ENCODE measurements at places on chromosomes 3 and 15.

GRCh38 chr3:32448686-32449474 lies 53.8 kb downstream of the CMTM6 start:
- DNase-seq = no peak

DNA sequence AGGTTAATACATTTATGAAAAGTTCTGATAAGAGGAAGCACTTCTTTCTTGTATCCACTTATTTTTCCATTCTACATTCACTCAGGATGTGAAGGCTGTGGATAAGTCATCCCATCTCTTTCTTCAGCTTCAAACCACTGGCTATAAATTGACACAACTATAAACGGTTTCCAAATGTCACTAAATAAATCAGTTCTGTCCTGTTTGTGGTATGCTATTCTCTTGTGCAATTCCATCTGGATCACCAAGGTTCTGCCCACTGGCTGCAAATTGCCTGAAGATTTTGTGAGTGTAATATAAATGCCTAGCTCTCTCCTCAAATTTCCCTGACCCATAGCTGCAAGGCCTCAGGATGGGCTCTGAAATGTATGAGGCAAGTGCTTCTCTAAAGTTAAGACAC lies 7.1 kb upstream of the LMOD3 start:
- DNase-seq = no peak

GRCh38 chr3:31802981-31803740 lies 177.9 kb downstream of the OSBPL10 start:
- no peak for DNase-seq

GRCh38 chr15:81398910-81399551 lies 25.0 kb upstream of the TMC3 start:
- no peak for DNase-seq

DNA sequence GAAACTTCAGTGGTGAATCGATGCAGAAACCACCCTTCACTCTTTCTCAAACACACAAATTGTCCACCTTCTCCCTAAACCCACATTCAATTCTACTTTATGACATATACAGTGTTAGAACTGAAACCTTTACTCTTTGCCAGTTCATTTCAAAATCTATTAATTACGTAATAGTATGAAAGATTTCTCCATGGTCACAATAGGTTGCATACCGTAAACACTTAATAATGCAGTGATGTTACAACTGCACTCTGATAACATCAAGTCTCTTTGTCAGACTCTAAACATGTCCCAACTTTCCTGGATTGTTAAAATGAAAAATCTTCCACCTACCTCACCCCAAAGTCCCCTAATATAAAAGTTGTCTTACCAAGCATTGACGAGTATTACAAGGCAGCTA lies 111.8 kb upstream of the PROK2 start:
- no peak for DNase-seq

DNA sequence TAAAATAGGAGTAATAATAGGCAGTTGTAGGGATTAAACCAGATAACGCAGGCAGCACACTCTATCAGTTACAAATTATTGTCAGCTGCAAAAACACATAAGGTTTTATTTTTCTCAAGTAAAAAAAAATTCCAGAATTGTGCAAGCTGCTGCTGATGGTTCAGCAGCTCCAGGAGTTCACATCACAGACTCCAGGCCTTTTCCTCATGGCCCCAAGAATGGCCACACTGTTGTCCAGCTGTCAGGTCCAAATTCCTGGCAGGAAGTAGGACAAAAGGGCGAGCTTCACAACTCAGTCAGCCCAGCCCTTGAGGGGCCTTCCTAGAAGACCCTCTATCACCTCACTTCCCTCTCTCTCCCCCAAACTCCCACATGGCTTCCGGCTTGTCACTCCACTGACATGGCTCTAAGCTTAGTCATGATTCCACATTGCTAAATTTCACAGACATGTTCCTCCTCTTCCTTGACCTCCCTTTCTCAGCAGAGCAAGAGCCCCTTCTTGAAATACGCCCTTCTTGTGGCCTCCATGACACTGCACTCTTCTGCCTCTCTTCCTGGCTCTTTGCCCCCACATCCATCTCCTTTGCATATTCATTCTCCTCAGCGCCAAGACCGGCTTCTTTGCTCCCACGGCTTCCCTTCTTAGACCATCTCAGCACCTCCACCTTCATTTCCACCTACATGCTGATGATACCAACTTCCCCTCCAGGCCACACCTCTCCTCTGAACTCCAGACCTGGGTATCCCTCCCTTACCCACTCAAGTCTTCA lies 27.4 kb upstream of the FAM174B start:
- DNase-seq = no peak

DNA sequence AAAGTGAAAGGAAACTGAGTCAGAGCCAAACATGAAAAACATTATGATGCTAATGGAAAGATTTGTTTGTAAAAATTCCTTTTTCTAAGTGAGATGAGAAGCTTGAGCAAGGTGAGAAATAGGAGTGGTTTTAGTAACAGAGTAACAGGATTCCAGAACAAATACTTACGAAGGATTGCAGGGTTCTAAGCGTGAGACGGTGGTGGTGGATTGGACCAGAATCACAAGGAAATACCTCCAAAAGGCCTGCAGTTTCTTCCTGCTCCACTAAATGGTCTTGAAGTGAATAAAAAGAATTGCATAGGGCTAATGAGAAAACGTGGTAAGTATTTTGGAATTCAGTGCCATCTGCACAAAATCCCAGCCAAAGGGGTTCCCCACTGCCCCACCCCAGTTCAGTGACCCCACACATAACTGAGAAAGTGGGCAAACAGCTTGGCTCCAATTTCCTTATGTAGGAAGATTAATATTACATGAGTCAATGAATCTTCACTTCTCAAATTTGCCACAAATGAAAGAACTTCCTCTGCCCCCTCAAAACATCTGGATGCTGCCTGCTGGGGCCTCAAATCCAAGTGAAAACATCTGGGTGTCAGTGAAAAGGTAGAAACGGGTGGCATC lies 283.8 kb upstream of the NR2F2 start:
- no peak for DNase-seq

DNA sequence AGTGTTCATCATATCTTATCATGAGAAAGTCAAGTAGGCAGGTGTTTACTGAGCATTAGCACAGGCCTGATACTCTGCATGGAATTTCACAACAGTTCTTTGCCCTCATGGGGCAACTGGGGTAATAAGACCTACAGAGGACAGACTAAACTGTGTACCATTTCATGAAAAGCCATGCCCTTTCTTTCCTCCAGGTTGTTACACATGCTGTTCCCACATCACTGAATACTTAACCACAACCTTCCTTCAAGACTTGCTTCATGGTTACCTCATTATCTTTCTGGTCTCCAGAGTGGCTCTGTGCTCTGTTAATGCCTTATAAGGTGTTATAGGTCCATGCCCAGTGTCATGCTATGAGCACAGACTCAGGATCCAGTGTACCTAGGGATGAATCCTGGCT lies 28.2 kb upstream of the RSL24D1 start:
- DNase-seq = no peak

- DNase-seq = no peak
Observed at GRCh38 chr3:187997946-187998561, 155.9 kb upstream of the LPP start.

DNA sequence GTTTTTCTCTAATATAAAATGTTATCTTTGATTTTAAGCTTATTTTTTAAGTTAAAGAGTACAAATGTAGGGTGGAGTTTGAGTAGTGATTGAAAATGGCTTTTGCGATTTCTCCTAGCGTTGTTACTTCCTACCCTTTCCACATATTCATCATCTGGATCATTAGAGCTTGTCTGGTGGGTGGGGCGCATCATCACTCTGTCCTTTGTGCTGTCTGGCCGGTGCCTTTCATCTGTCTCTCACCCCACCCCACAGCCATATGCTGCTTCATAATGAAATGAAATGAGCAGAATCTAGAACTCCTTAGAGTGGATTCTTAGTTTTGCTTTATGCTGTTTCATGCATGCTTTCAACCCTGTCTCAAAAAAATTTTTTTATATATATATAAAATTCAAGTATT lies 44.3 kb downstream of the ATP1B3 start:
- no peak for DNase-seq

DNA sequence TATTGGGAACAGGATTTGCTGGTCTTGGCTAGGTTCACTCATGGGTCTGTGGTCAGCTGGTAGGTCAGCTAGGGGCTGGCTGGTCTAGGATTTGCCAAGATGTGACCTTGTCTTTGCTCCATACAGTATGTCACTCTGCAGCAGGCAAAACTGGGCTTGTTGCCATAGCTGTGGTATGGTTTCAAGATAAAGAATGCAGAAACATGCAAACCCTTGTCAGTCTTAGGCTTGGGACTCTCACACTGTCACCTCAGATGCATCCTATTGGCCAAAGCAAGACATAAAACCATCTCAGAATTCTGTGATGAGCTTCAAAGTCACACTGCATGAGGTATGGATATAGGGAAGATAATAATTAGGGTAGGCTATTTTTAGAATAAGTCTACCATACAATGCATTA lies 66.6 kb upstream of the TBC1D5 start:
- no peak for DNase-seq

DNA sequence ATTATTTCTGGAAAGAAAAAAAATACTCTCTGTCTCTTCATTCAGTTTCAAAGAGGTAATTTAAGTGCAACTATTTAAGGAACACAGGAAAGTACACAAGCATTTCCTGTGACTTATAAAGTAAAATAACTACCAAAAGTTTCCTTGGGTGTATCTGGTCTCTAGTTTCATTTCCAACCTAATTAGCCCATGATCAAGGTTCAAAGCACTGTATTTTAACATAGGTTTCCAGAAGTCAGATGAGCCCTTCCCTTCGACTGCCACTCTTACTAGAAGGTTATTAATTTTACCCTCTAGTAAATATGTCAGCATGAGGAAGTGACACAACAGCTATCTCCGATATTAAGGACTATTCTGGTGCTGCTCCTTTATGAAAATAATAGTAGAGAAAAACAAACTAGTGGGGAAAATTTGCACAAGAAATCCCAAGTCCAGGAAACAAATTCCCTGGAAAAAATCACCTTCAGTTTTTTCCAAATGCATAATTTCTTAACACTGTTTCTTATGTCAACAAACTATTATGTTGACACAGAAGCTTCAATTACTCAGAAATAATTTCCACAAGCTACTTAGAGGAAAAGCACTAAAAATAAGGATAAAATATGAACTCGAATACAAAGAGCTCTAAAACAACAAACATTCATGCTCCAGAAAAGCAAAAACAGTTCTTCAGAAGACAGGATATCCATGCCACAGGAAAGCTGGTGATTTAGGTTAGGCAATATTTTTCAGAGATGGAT lies 35.3 kb downstream of the CCPG1 start:
- DNase-seq = no peak

DNA sequence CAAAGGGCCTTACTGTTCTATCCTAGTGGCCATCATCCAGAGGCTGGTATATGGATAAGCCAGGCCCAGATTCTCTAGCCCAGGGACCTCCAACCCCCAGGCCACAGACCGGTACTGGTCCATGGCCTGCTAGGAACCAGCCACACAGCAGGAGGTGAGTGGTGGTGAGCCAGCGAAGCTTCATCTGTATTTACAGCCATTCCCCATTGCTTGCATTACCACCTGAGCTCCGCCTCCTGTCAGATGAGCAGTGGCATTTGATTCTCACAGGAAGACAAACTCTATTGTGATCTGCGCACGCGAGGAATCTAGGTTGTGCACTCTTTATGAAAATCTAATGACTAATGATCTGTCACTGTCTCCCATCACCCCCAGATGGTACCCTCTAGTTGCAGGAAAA lies 30.1 kb upstream of the TPM1 start:
- no peak for DNase-seq

- no peak for DNase-seq
Observed at GRCh38 chr3:108036984-108037741, 53.7 kb downstream of the CD47 start.

DNA sequence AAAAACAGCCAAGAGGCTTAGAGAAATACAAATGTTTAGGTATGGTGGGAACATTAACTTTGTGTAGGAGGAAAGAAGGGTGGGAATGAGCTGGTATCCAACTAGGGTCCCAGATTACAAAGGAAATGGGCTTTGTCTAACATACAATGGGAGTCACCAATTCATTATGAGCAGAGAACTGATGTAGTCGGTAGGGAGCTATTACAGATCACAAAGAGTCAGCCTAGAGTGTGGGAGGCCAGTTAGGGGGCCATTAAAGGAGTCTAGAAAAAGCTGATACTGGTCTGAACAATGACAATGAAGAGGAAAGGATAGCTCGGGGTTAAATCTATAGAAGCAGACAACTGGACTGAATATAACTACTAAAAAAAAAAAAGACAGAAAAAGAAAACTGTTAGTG lies 15.5 kb downstream of the ANO10 start:
- DNase-seq = no peak

DNA sequence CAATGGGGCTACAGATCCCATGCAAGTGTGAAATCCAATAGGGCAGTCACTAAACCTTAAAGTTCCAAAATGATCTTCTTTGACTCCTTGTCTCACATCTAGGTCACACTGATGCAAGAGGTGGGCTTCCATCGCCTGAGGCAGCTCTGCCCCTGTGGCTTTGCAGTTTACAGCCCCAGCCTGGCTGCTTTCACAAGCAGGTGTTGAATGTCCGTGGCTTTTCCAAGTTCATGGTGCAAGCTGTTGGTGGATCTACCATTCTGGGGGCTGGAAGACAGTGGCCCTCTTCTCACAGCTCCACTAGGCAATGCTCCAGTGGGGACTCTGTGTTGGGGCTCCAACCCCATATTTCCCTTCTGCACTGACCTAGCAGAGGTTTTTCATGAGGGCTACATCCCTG lies 68.5 kb upstream of the PRR20G start:
- no peak for DNase-seq

DNA sequence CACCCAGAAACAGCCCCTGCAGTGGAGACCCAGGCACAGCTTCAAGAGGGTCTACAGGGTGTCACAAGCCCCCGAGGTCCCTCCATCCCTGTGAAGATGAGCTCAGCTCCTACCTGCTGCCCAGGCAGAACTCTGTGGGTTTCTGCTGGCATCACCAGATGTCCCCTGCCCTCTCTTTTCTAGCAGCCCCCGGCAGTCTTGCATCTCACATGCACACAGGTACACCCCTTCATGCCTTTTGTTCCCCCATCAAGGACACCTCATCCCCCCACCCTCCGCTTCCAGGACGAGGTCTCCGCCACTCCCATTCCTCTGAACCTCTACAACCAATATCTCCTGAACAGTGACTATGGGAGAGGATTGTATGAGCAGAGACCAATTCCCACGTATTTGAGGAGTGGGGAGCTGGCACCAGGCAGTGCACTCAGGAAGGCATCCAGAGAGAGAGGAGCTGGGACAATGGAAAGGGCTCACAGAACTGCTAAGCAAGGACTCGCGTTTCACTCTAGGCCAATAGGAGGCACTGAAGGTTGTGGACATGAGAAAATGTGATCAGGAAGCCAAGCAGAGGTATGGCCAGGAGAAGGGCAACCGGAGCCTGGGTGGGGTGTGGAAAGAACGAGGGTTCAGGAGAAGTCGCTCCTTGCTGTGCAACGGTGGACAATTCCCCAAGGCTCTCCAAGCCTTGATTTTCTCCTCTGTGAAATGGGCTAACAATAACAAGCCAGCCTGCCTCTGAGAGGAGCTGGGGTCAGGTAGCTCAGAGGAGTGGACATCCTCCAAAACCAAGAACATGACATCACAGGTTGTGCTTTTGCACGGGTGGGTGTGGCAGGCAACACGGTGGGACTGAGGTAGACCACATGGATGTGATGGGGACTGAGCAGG lies 115.2 kb downstream of the CHSY1 start:
- no peak for DNase-seq

- DNase-seq = no peak
Observed at GRCh38 chr3:60588806-60589205, 662.4 kb downstream of the FHIT start.
